ENCODE measurements at places on chromosomes 13 and 19.

DNA sequence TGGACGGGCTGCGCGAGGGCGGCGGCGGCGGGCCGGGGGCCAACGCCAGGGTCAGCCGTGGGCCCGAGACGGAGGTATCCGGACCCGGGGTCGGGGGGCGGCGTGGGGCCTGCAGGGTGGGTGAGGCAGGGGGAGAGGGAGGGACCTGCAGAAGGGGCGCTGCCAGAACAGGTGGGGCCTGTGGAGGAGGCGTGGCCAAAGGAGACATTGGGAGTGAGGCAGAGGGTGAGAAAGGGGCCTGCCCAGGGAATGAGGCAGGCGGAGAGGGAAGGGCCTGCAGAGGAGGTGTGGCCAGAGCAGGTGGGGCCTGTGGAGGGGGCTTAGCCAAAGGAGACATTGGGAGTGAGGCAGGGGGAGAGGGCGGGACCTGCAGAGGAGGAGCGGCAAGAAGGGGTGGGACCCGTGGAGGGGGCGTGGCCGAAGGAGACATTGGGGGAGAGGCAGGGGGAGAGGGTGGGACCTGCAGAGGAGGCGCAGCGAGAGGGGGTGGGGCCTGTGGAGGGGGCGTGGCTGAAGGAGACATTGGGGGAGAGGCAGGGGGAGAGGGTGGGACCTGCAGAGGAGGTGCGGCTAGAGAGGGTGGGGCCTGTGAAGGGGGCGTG lies 4.2 kb downstream of the PRR36 start:
- peak; percentile 12 for DNase-seq

DNA sequence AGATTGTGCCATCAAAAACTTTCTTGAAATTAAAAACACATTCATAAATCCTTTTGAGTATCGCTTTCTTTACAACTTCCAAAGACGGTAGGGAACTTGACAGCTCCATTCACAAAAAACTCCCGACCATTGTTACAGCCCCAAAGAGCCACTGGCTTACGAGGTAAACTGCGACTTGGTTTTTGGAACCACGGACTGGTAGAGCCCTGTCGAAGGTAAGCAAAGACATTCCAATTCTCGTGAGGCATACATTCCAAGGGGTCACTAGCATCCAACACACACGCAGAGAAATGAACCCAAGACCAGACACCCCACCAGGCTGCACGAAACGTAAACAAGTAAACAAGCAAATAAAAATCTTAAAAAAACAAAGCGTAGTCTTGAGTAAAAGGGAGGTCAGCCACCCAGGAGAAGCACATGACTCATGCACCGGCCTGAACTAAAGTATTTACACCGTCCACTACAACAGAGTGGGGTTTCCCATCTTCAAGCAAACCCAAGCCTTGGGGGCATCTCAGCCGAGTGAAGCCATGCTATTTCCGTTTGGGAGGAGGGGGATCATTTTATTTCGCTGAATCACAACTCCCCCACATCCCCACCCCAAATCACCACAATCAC lies 1.4 kb downstream of the BRD4 start:
- no peak for DNase-seq

DNA sequence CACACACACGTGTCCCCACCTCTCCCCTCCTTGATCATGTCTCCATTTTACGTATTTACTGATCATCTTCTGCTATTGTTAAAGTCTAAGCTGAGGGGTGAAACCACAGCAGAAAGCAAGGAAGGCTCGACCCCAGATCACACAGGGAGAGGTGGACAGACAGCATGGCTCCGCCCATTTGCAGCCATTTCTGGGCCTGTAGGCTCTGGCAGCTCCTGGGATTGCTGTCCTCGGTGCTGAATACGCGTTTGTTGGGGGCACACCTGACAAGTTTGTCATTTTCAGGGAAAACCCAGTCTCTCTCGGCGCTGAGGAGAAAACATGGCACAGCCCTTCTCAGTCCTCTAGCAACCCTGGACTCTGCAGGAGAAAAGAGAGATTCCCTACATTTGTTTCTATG lies 8.0 kb downstream of the TMEM86B start:
- DNase-seq: no peak

- no peak for DNase-seq
Observed at GRCh38 chr13:97372936-97373335, 61.0 kb upstream of the RAP2A start.

- no peak for DNase-seq
Observed at GRCh38 chr13:107608736-107609135, 606.6 kb downstream of the LIG4 start.

Measured in activated naive CD4-positive, alpha-beta T cell (primary cell).